ENCODE measurements at places on chromosomes 3 and 15.
A peak's percentile ranks its signal among the peaks of the same experiment; 100 is the strongest.

DNA sequence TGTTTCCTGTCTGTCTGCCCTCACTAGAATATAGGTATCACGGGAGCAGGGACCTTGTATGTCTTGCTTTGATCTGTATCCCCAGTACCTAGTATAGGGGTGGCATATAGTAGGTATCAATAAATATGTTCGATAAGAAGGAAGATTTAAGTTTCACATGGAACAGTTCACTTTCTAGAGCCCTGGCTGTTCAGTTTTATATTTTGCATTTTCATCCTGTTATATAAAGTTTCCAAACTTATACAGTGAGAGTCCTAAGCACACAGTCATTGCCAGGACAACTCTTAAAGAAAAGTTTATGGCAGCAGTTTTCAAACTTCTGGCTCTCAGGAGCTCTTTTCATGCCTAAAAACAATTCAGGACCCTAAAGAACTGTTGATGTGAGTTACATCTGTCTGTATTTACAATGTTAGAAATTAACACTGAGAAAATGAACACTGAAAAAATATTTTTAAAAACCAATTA is 13.4 kb downstream of the ITPR1 start:
- no peak for DNase-seq

GRCh38 chr3:111210866-111211564 is 139.4 kb downstream of the NECTIN3 start:
- DNase-seq, result no peak

- no peak for DNase-seq
Measured at GRCh38 chr15:39578851-39579486, 1.9 kb upstream of the THBS1 start.

DNA sequence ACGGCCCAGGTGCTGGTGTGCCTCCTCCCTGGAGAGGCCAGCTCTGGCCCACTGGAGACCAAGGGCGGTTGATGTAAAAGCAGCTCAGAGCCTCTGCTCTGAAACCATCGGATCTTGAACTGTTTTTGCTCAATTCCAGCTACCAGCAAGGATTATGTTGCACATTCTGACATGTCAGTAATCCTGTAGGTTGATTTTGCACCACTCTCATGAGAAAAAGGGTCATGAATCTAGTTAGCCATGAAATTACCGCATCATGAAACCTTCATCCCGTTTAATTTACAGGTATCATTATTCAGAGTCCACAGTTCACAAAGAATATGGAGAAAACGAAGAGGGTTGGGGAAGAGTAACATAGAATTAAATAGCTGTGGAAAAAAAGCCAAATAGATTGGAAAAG is 120.4 kb upstream of the NSMCE3 start:
- no peak for DNase-seq

- DNase-seq, result no peak
Measured at GRCh38 chr3:131630097-131630496, 127.3 kb upstream of the MRPL3 start.

GRCh38 chr15:87489902-87490665 is 766.5 kb downstream of the NTRK3 start:
- DNase-seq, result no peak

- DNase-seq, result no peak
Measured at GRCh38 chr3:72082776-72083462, 298.0 kb upstream of the PROK2 start.

GRCh38 chr3:44983484-44983941 is 7.5 kb downstream of the EXOSC7 start:
- DNase-seq, result no peak

GRCh38 chr15:27816790-27817189 is 282.3 kb downstream of the OCA2 start:
- no peak for DNase-seq

DNA sequence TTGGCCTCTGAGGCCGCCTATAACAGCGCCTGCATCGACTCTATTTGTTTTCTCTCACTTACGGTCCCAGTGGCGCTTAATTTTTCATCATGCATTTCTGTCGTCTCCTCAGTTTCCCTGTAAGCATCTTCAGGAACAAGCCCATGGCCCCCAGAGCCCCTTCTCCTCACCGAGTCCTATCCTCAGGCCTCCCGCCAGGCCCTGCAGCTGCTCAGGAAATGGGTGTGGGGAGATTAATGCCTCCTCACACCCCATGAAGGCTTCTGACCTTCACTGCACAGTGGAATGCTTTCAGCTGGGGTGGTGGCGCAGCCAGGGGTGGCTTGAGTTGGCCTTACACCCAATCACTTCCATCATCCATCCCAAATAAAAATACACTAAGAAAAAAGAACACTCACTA is 260.4 kb downstream of the FAM43A start:
- no peak for DNase-seq

DNA sequence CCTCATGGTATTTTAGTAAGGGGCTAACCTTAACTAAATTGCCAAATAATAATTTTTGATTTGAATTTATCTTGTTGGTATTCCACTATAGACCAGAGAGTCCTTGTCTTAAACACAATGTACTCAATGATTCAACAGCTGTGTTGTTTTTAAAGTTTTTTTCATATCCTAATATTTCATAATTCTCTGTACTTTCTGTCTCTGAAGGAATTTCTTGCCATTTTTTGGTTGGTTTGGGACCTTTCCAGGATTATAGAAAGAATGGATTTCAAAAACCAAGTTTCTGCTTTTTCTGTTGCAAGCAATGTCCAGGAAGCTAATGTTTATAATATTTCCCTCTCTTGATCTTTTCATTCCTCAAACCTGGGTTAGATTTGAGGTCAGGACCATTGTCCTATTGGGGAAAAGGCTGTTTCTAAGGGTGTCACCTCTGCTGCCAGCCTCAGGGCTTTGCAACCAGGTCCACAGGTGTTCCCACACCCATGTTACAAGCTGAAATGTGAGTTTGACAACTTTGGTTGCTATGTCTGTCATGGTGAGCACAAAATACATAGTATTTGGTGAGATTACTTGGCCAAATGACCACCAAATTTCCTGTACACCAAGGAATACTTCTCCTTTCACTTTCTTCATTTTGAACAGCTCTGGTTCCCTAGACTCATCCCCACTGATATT is 363.7 kb upstream of the RGMA start:
- DNase-seq, result no peak

DNA sequence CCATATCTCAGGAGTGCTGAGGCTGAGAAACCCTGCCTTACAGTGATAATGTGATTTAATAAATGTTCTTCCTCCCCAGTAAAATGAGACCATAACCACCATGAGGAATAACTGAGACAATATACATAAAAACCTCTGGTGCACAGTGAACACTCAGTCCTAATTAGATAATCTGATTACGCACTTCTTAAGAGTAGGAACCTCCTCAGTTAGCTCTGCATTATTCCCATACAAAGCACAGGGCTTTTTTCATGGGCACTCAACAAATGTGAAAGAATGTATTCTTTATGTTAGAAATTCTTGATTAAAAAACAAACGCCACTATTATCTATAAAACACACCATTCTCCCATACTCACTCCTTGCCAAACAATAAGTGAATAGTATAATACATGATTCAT is 97.0 kb downstream of the TNIK start:
- no peak for DNase-seq

DNA sequence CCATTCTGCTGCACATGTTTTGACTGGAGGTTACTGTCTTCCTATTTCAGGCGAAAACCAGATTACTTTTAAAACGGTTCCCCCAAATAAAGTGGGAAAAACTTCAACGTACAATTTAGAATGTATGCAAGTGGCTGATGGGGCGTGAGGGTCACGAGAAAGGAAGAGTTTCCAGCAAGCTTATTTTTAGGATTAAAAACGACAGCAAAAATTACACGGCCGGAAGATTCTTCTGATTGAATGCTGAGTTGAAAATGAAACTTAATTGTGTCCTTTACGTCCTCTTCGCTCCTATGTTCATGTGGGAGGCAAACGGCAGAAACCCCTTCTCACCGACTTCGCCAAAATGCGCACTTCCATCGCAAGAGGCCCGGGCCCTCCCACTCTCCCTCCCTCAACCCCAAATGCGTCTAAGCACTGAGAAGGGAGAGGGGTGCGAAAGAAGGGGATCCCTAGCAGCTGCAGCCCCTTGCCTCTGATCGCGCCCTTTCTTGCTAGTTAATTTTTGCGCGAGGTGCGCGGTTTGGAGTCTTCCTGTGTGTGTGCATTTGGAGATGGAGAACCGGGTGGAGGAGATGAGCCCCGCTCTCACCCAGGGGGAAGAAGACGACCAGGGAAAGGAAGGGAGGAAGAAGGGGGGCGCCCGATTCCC is 656 bp downstream of the CD47 start:
- DNase-seq, result peak; percentile 52

DNA sequence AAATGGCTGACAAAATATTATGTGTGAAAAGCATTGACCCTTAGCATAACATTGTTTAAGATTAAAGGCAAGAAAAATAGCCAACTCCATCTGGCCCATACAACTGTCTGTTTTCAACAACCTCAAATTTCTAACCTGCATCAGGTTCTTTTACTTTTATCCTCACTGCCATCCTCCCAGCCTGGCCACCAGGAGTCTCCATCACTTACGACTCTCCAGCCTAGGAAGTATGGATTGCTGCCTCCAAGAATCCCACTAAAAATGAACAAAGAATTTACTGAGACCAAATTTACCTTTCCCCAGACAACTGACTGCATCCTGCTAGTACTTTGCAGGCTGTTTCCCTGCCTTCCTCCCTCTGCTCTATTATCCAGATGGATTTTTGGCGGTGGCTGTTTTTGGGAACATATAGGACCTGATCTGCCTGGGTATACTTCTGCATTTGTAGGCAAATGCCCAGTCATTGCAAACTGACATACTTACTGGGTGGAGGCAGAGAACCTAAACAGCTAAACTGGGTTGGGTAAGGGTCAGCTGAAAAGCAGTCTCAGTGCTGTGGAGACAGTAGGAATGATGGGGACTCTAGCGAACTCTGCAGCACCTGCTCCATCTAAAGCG is 144.2 kb downstream of the GHSR start:
- no peak for DNase-seq

GRCh38 chr3:177145381-177145780 is 51.9 kb downstream of the TBL1XR1 start:
- DNase-seq, result no peak

DNA sequence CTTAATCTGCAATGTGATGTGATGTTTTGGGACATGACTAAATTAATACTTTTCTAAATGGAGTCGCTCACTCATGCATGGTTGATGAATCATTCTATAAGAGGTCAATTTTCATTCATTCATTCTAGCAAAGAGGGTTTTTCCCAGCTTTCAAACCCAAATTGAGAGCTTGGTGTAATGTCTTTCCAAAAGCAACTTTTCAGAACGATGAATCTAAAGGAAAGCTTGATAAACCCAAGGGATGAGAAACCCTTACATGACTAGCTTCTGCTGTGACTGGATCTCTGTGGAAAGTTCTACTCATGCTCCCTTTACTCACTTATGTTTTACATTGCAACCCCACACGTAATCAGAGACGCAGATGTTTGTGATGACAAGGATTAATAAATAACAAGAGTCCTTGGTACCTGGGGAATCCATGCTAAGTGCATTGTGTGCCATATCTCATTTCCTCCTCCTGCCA is 47.7 kb downstream of the PDZRN3 start:
- no peak for DNase-seq

GRCh38 chr15:66679657-66680108 is 22.4 kb upstream of the SMAD6 start:
- no peak for DNase-seq

GRCh38 chr3:8301977-8302735 is 199.5 kb upstream of the LMCD1 start:
- no peak for DNase-seq
